ENCODE measurements at places on chromosomes 1 and 21.

DNA sequence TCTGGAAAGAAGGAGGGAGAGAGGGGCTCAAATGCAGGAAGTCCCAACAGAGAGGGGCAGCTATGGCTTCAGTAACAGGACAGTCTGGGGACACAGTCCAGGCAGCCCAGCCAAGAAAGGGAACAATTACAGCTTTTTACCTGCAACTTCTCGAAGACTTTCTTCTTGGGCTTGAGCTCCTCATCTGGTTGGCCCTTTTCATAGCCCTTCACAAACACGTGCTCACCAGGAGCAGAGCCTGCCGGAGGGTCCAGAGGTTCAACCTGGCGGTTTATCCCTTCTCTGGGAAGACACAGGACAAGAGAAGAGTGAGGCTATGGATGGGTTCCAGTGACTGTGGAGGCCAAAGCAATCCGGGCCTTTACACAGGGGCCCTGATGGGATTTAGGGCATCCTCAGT is 37.9 kb downstream of the YARS1 start:
- DNase-seq: no peak

GRCh38 chr1:110781525-110781924 is 91.4 kb upstream of the CD53 start:
- no peak for DNase-seq

GRCh38 chr1:37308031-37308960 is 166.1 kb upstream of the ZC3H12A start:
- no peak for DNase-seq

DNA sequence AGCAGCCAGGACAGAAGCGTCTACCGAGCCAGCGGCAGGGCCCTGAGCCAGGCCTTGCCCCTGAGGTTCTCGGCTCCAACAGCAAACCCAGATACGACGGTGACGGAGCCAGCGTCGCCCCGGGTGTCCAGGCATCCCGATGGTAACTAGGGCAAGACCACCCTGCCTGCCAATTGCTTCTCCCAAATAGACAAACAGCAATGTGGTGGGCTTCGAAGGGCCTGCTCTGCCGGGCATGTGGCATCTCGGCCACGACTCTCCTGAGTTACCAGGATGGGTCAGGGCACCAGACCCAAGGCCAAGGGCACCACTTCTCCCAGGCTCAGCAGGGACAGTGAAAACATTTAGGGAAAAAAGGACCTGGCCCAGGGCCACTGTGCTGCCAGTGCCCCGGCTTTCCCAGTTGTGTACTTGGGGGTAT is 3.2 kb upstream of the ACTRT2 start:
- DNase-seq: no peak
